ENCODE measurements at places on chromosomes 4 and X. TPM values are rescaled to one million over a fixed set of nuclear protein-coding genes. Genes with fewer than 3 reads are reported as not detected.

Gene HSFX4
- not detected for total RNA-seq

Gene TCP11X2
- not detected for total RNA-seq

Gene PACRGL
- total RNA-seq = 20.5 TPM

Gene FAM47E
- total RNA-seq = not detected

Gene CT83
- not detected for total RNA-seq

Gene ATOH1
- total RNA-seq = not detected

Gene ANXA3
- total RNA-seq = 33.1 TPM

Gene MAGIX
- total RNA-seq = 1.1 TPM

Gene GABRA4
- total RNA-seq = not detected

Gene DCAF4L1
- total RNA-seq = under 0.01 TPM

Gene PAK3
- 2.2 TPM for total RNA-seq

Gene VCX3A
- total RNA-seq = not detected

Gene POU3F4
- total RNA-seq = not detected

Gene HOPX
- total RNA-seq = 1.7 TPM

Gene L1CAM
- total RNA-seq = 18.2 TPM

Gene CSAG3
- not detected for total RNA-seq

Gene ARHGEF9
- 10.9 TPM for total RNA-seq

Gene PLP1
- not detected for total RNA-seq

Gene MAGEE1
- total RNA-seq = 0.29 TPM

Gene HHIP
- total RNA-seq = 10.7 TPM

Gene SYTL5
- total RNA-seq = 1.5 TPM

Gene AKAP4
- not detected for total RNA-seq

Gene XK
- total RNA-seq = not detected

Gene EXOC1L
- not detected for total RNA-seq

Gene ITIH6
- total RNA-seq = not detected
